ENCODE measurements at places on chromosomes 2 and 18. TPM values are rescaled to one million over a fixed set of nuclear protein-coding genes. Genes with fewer than 3 reads are reported as not detected.

DNA sequence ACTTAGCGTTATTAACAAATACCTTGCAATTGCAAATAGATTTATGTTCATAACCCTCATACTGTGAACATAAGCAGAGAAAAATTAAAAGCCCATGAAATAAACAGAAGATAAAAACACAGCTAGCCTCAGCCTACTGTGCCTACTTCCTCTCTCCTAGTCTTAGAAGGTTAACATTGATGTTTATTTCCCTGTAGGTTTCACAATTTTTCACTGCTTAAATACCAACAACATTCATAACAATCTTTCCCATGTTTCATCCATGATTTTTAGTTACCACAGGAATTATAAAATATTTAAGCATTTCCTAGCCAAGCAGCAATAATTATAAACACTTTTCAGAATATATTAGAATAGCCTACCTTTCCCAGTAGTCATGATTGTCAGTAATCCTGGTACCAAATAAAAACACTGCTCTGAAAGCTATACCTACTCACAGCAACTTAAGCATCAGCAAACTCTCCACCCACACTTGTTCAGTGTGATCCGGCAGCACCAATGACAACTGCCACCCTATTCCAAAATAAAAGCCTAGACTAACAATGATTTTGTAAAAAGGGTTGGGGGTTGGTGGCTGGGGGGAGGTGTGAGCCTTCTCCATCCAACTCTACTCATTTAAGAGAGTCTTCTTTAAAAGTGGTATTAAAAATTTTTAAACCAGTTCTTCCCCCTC lies 40.6 kb upstream of the RNU4ATAC start:
- no peak overlapping the region for H3K4me3 ChIP-seq
- DNase-seq = no peak
- no peak overlapping the region for H3K27ac ChIP-seq
- no peaks in the 10 kb centered on the region for H3K36me3 ChIP-seq
- no peaks in the 10 kb centered on the region for H3K4me1 ChIP-seq
- H3K27me3 ChIP-seq = no peaks in the 10 kb centered on the region

DNA sequence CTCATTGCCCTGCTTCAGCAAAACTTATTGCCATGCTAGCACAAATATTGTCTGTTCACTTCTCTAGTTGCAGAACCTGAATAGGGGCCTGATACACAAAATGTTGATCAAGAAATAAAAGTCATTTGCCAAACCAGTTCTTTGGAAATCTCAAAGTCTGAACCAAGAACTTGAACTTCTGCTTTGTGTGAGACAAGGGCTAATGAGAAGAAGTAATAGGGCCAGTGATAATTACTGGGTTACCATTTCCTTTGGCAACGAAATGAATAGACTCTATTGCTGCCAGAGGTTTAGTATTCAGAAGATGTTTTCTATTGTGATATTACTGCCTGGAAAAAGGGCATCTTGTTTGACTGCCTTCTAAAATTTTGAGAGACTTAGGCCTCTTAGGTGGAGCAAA lies 35.0 kb downstream of the TMEFF2 start:
- H3K27ac ChIP-seq = no peak overlapping the region
- no peak overlapping the region for H3K4me3 ChIP-seq
- H3K4me1 ChIP-seq = peaks cover 6% of the 10 kb centered on the region
- no peaks in the 10 kb centered on the region for H3K27me3 ChIP-seq
- no peaks in the 10 kb centered on the region for H3K36me3 ChIP-seq
- DNase-seq = no peak

- no peaks in the 10 kb centered on the region for H3K36me3 ChIP-seq
- H3K27ac ChIP-seq = no peak overlapping the region
- peak; percentile 74 for DNase-seq
- H3K4me1 ChIP-seq = no peaks in the 10 kb centered on the region
These were observed 34.8 kb upstream of the NEUROD1 start for GRCh38 chr2:181715033-181715630.

GRCh38 chr2:151051574-151052220 lies 210.0 kb downstream of the RBM43 start:
- H3K27ac ChIP-seq = no peak overlapping the region
- no peak overlapping the region for H3K4me3 ChIP-seq
- H3K4me1 ChIP-seq = no peaks in the 10 kb centered on the region
- H3K36me3 ChIP-seq = no peaks in the 10 kb centered on the region
- DNase-seq = peak; percentile 22

QPCT gene
- total RNA-seq = 5.3 TPM

- H3K4me3 ChIP-seq = no peak overlapping the region
- H3K27me3 ChIP-seq = no peaks in the 10 kb centered on the region
- no peaks in the 10 kb centered on the region for H3K36me3 ChIP-seq
- no peak for DNase-seq
These were observed 450.2 kb downstream of the PLCL1 start for GRCh38 chr2:198254536-198255090.

DNA sequence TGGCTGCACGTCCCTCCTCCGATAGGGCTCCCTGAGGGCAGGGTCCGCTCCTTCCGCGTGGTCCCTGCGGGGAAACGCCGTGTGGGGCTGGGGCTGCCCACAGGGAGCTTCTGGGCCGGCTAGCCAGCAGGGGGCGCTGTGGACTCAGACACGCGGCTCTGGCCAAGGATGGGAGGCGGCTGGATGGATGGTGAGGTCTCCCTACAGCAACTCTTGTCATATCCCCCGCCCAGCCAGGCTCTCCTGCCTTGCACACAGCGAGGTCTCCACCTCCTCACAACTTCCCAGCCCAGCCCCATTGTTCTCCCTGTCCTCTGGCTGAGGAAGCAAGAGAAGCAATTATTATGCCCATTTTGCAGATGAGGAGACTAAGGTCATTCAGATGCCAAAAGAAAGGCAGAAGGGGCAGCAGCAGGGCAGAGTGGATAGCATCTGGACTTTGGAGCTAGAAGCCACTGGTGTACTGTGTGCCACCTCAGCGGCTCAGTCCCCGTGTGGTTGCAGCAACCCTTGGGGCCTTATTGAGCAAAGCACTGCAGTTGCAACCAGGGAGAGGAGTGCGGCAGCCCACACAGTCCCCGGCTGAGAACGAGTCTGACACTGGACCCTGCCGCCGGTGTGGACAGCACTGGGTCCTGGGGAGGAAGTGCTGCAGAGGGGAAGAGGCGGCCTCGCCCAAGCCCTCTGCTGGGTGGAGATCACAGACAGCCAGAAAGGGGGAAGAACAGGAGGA lies 99.0 kb downstream of the ZFP36L2 start:
- no peak overlapping the region for H3K4me3 ChIP-seq
- no peaks in the 10 kb centered on the region for H3K27me3 ChIP-seq
- H3K4me1 ChIP-seq = peaks cover 10% of the 10 kb centered on the region
- no peaks in the 10 kb centered on the region for H3K36me3 ChIP-seq

- no peak overlapping the region for H3K27ac ChIP-seq
- no peaks in the 10 kb centered on the region for H3K4me1 ChIP-seq
- no peak for DNase-seq
- no peaks in the 10 kb centered on the region for H3K27me3 ChIP-seq
- no peaks in the 10 kb centered on the region for H3K36me3 ChIP-seq
- H3K4me3 ChIP-seq = no peak overlapping the region
These were observed 396.2 kb upstream of the ST6GAL2 start for GRCh38 chr2:107282135-107282534.
